ENCODE measurements at places on chromosomes 3 and 15.

DNA sequence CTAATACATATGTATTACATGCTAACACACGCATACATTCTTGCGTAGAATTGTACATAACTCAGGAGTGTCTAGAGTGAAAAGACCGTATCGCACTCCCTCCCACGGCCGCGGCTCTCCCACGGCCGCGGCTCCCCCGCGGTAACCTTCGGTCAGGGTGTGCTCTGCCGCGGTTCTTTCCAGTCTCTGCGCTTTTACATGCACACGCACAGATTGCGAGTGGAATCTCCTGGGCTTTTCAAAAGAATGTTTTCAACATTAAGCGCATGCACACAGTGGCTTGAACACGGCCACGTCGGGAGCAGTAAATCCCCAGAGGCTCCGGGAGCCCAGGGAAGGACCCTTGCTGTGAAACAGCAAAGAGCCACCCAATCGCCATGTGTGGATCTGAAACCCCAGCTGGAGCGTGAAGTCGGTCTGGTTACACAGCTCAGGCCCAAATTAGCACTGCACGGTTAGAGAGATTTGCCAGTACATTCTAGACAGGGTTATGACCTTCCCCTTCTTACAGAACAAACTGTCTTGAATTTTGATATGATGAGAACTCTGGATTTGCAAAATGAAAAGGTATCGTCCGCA, 805 bp upstream of the RGMA start:
- DNase-seq, result no peak

- DNase-seq, result no peak
These were observed 33.4 kb upstream of the STIMATE start for GRCh38 chr3:52930748-52931147.

DNA sequence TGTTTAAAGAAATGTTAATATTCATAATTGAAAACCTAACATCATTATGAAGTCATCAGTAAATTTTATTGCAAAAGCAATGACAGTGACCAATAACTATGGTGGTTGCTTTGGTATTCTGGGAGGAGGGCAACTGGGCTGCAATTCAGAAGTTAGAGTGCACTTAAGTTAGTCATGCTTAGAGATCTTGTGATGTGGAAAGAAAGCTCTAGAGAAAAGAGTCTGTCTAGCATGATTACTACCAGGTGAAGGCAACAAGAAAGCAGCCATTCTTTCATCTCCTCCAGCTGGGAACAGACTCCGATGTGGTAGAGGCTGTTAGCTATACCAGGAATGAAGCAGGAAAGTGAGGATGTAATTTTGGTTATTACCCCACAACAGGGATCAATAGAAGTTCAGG, 625.6 kb downstream of the SI start:
- no peak for DNase-seq

GRCh38 chr3:184874709-184875644, 63.0 kb downstream of the VPS8 start:
- DNase-seq, result no peak
